D341Med (cell line): ENCODE measurements at places on chromosomes 13 and 19.

DNA sequence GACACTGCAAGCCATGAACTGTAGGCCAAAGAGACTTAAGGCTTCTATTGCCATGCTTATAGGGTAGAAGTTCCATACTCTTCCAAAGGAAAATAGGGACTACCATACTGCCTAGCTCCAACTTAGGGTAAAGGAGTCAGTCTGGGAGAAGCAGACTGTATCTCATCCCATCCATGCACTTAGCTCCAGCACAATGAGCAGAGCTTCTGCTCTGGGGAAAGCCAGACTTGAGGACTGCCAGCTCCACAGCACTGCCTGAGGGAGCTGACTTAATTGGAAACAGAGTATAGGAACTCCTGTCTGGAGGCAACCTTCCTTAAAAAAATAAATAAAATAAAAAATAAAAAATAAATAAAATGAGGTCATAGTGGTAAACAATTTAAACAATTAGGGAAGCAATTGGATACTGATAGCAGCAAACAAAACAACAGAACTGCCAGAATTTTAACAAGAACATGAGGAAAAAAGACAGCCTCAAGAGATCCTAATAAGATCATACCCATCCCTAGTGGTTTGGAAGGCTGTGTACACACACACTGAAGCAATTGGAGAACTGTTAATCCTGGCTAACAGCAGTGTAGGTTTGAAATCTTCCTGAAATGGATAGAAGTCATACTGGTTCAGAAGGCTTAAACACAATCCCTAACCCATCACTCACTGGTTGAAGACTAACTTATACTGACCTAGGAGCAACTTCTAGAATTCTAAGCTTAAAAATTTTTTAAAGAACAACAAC lies 550.1 kb downstream of the TBC1D4 start:
- no peak for DNase-seq

- DNase-seq = no peak
Measured at GRCh38 chr13:100230769-100231149, 141.9 kb downstream of the PCCA start.

GRCh38 chr19:47427241-47428176 lies 8.2 kb upstream of the MEIS3 start:
- peak; percentile 80 for DNase-seq

DNA sequence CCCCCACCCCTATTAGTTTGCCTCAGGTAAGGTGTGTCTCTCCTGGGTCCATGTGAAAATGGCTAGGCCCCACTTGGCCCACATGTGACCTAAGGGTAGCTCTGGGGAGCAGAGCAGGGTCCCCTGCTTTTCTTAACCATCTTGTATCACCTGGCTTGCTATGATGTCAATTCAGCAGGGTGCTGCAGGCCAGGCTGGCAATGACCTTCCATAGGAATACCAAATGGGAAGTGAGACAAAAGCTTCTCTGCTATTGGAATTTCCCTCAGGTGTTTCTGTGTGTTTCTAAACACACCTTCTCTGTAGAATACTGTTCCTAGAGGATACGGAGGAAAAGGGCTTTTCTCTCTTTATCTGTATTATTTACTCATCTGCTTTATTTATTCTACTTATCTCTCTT lies 35.7 kb upstream of the DACH1 start:
- DNase-seq = no peak

DNA sequence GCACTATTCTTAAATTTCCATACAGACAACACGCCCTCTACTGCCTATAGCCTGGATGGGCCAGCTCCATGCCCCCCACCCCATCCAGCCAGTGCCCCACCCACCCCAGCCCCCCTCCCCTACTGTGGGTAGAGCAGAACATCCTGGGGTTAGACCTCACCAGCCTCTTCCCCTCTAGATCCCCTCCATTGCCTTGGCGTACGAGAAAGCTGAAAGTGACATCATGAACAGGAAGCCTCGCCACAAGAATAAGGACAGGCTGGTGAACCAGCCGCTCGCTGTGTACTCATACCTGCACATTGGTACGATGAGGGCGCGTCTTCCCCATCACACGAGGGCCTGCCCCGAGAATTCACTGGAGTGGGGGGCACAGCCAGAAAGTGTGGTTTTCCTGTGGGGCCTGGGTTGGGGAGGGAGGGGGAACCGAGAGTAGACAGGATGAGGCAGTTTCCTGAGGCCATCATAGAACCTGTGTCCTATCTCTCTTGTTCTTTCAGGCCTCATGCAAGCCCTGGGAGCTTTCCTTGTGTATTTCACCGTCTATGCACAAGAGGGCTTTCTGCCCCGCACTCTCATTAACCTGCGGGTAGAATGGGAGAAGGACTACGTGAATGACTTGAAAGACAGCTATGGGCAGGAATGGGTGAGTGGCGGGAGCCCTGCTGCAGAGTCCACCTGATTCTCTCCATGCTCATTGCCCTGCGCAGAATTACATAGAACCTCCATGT lies 29.1 kb downstream of the ATP12A start:
- DNase-seq = peak; percentile 6

DNA sequence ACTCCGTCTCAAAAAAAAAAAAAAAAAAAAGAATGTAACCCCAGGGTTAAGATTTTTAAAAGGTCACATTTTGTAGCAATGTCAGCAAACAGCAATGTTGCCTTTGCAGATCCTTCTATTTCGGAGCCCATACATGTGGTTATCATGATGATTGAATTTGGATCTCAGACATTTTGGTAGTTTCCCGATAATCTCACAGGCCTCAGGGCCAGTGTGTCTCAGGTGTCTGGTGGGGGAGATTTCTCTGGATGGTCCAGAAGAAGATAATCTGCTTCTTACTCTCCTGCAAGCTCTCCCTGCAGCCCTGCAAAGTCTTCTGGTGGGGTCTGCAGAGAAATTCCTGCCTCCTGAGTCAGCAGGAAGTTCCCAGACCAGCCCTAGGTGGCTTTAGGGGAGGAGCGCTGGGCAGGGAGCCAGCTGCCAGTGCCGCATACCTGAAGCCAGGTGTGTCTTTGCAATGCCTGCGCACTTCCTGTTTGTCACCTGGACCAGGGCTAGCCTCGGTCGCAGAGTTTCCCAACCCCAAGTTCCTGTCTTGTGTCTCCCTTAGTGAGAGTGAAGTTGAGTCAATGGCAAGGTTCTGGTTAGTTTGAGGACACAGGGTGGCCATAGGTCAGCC lies 1.4 kb downstream of the SH2D3A start:
- DNase-seq = no peak

DNA sequence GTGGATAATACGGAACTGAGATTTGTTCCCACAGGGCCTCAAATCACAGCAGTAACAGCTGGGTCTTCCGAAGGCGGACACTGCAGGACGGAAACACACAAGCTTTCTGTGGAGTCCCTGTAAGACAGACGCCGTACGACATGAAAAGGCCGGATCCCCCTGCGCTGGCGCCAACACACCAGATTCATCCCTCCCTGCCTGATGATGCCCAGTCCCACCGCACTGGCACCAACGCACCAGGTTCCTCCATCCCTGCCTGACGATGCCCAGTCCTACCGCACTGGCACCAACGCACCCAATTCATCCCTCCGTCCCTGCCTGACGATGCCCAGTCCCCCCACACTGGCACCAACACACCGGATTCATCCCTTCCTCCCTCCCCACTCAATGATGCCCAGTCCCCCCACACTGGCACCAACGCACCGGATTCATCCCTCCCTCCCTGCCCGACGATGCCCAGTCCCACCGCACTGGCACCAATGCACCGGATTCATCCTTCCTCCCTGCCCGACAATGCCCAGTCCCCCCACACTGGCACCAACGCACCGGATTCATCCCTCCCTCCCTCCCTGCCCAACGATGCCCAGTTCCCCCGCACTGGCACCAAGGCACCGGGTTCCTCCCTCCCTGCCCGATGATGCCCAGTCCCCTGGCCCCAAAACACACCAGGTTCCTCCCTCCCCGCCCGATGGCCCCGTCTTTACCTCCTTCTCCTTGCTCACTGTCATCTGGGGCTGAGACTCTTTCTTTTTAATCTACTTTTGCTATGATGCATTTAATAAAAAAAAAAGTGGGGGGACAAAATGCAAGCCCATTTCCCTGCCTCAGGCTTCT lies 55.1 kb downstream of the RASA3 start:
- DNase-seq = no peak

GRCh38 chr19:38046254-38047048 lies 139.4 kb downstream of the SIPA1L3 start:
- DNase-seq = no peak

GRCh38 chr19:35457173-35457572 lies 9.1 kb downstream of the FFAR2 start:
- DNase-seq = no peak

- DNase-seq = no peak
Measured at GRCh38 chr13:39374741-39375189, 228.2 kb downstream of the LHFPL6 start.

- no peak for DNase-seq
Measured at GRCh38 chr13:93226065-93226622, 463 bp upstream of the GPC6 start.

GRCh38 chr19:4624733-4625362 lies 14.5 kb upstream of the TNFAIP8L1 start:
- no peak for DNase-seq

GRCh38 chr19:43748685-43749084 lies 6.1 kb downstream of the SMG9 start:
- DNase-seq = no peak

- peak; percentile 79 for DNase-seq
Measured at GRCh38 chr19:1455336-1456120, 5.6 kb downstream of the APC2 start.

- DNase-seq = no peak
Measured at GRCh38 chr13:72530471-72530870, 197.0 kb downstream of the MZT1 start.

DNA sequence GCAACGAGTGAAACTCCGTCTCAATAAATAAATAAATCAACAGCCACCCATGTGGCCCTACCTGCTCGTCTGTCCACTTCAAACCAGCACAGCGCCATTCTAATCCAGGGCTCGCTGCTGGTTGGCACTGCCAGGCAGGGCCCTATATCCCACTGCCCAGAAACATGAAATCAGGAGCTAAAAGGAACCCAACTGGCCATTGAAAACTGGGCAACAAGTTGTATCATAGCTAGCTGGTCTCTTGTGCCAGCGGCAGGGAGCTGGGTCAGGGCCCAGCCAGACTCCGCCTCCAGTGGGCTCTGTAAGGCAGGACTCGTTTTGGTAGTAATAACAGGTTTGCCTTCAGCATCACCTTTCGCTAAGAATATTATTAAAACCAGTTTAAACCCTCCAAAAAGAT lies 39.3 kb downstream of the GGACT start:
- DNase-seq = no peak

DNA sequence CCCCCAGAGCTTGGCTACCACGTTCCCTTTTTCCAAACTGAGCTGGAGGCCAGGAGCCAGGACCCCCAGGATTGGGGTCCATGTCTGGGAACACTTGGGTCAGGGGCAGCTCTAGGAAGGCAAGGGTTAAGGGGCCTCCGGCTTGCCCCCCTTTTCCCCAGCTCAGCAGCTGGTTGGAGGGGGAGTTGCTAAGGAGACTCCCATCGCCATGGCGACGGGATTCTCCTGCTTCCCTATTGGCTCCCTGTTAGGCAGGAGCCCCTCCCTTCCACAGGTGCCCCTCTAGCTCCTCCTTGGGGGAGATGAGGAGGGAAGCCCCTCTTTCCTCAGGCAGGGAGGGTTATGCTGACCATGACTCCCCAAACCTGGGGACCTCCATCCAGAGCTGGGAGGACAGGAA lies 33.9 kb downstream of the PDE4A start:
- DNase-seq = peak; percentile 80

DNA sequence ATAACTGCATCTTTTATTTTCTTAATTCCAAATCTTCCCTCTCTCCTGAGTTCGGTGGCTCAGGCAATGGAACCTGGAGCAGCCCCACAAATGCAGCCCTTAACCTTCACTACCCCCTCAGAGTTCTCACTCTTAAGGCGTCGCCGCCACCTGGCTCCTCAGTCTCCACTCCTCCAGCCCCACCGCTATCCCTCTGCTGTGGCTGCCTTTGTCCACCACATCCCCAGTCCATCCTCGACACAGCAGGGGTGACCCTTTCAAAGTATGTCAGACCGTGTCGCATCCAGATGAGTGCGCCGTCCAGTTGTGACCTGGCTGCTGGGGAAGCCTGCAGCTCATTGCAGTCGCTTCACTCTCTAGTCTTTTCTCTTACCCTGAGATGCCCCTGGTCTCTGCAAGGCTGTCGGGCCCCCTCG lies 1.0 kb downstream of the SPPL2B start:
- no peak for DNase-seq

GRCh38 chr19:33821871-33822270 lies 25.2 kb downstream of the KCTD15 start:
- DNase-seq = no peak

- DNase-seq = no peak
Measured at GRCh38 chr19:28563964-28564921, 648.7 kb downstream of the UQCRFS1 start.

DNA sequence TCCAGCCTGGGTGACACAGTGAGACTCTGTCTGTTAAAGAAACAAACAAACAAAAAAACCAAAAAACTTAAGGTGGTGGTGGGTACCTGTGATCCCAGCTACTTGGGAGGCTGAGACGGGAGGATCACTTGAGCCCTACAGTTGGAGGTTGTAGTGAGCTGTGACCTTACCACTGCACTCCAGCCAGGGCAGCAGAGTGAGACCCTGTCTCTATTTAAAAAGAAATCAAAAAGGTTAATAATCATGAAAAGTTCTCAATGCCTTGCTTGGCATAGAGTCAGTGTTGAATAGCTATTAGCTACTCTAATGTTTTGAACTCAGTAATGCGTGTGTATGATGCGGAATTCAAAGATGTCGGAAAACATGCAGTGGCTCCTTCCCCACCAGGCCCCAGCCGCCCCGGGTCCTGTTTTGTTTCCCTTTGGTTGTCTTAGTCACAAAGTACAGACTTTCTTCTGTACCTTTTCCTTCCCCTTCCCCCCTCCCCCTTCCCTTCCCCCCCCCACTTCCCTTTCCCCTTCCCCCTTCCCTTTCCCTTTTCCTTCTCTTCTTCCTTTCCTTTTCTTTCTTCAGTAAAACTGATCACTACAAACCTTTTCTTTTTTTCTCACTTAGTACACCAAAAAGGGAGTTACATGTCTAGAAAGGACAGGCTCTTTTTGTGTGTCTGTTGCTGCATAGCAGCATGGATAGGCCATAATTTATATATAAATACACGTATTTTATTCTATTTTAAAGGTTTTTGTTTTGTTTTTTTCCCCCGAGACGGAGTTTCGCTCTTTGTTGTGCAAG lies 35.2 kb downstream of the DNM2 start:
- DNase-seq = no peak

- no peak for DNase-seq
Measured at GRCh38 chr13:108700422-108701170, 71.2 kb downstream of the MYO16 start.

DNA sequence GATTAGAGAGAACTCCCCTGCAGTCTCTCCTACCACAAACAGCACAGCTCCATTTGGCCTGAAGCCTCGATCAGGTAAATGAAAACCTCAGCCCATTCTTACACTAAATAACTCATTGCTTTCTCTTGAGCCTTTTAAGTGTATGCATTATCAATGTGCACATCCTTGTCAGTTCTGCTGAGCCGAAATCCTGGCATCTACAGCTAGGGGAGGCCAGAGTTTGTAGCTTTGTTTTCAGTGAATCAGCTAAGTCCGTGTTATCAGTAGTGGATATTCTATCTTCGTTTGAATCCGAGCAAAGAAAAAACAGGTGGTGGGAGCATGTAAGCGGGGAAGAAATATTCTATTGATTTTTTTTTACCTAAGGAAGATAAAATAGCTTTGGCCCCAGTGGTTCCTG lies 84.4 kb downstream of the ESD start:
- DNase-seq = no peak
